ENCODE measurements at places on chromosomes 4 and X.

GRCh38 chrX:68708503-68709290, 61.2 kb downstream of the STARD8 start:
- no peak for ATAC-seq
- no peak overlapping the region for H3K27ac ChIP-seq
- H3K27me3 ChIP-seq: no peaks in the 10 kb centered on the region
- no peak overlapping the region for H3K4me3 ChIP-seq
- no peaks in the 10 kb centered on the region for H3K36me3 ChIP-seq

- no peak for ATAC-seq
- no peaks in the 10 kb centered on the region for H3K36me3 ChIP-seq
- H3K27ac ChIP-seq: no peak overlapping the region
These were observed 44.3 kb downstream of the GPRIN3 start for GRCh38 chr4:89263265-89263664.

DNA sequence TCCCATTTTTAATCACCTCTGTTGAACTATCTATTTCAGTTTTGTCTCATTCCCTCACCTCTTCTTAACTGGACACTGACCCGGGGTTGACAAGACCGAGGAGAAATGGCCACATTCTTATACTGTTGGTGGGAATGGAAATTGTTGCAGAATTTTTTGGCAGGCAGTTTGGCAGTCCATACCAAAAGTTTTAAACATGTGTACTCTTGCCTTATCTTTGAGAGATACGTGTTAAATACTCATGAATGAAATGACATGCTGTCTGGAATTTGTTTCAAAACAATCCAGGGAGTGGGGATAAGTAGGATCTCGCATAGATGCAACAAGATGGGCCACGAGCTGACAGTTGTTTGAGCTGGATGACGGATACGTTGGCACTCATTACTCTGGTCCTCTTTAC, 12.1 kb downstream of the FGFBP1 start:
- H3K27ac ChIP-seq: no peak overlapping the region
- peaks cover 12% of the 10 kb centered on the region for H3K4me1 ChIP-seq
- no peak for ATAC-seq
- H3K4me3 ChIP-seq: no peak overlapping the region

DNA sequence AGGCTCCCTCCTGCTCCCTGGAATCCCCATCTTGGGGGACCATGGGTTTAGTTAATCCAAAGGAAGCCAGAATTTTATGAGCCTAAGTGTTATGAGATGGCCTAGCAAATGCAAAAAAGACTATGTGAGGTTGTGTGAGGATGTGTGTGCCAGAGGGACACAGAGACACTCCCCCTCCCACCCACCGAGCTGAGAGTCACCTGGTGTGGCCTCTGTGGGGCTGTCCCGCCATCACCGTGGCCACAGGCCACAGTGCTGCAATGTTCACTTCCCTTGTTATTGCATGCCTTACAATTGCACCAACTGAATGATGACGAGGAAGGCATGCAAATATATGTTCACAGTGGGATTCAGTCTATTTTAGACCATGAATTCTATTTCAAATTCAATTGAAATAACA, 601 bp upstream of the FGFBP2 start:
- H3K27me3 ChIP-seq: peaks cover 31% of the 10 kb centered on the region
- ATAC-seq: peak; percentile 94
- H3K4me3 ChIP-seq: peak overlapping the region; percentile 29
- H3K27ac ChIP-seq: peak overlapping the region; percentile 33
- peaks cover 11% of the 10 kb centered on the region for H3K4me1 ChIP-seq
- H3K36me3 ChIP-seq: peaks cover 6% of the 10 kb centered on the region

DNA sequence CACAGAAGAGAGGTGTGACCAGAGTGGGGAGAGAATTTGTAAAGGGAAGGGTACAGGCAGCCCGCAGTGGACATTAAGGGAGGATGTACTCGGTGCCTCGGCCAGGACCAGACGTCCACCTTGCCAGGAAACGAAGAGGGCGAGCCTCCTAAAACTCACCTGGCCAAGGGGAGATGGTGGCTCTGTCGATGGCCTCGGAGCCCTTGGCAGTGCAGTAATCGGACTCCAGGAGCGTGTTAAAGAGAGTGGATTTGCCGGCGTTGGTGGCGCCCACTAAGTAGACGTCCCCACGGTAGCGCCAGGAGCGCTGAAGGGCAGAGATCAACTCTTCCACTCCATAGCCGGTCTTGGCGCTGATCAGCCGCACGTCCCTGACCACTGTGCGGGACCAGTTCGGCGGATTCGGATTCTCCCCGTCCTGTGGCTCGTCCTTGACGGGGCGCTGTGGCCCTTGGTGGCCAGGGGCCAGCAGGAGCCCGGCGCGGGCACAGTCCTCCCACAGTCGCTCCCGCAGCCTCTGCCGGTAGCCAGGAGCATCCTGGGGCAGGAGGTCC, 1.0 kb downstream of the NOA1 start:
- no peaks in the 10 kb centered on the region for H3K27me3 ChIP-seq
- H3K4me1 ChIP-seq: peaks cover 56% of the 10 kb centered on the region
- H3K27ac ChIP-seq: peak overlapping the region; percentile 58
- H3K4me3 ChIP-seq: peak overlapping the region; percentile 100
- no peak for ATAC-seq

- no peaks in the 10 kb centered on the region for H3K27me3 ChIP-seq
- no peaks in the 10 kb centered on the region for H3K36me3 ChIP-seq
- H3K4me3 ChIP-seq: no peak overlapping the region
- no peaks in the 10 kb centered on the region for H3K4me1 ChIP-seq
These were observed 371.5 kb upstream of the MAGEC2 start for GRCh38 chrX:142576615-142577014.

DNA sequence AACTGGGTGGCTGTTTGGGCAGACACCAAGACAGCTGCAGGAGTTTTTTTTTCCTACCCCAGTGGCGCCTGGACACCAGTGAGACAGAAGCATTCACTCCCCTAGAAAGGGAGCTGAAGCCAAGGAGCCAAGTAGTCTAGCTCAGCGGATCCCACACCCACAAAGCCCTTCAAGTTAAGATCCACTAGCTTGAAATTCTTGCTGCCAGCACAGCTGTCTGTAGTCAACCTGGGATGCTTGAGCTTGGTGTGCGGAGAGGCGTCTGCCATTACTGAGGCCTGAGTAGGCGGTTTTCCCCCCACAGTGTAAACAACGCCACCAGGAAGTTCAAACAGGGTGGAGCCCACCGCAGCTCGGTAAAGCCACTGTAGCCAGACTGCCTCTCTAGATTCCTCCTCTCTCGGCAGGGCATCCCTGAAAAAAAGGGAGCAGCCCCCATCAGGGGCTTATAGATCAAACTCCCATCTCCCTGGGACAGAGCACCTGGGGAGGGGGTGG, 171.4 kb downstream of the ARHGEF9 start:
- no peak overlapping the region for H3K4me3 ChIP-seq
- H3K27ac ChIP-seq: no peak overlapping the region
- no peaks in the 10 kb centered on the region for H3K4me1 ChIP-seq
- no peaks in the 10 kb centered on the region for H3K36me3 ChIP-seq
- no peaks in the 10 kb centered on the region for H3K27me3 ChIP-seq

- peaks cover 14% of the 10 kb centered on the region for H3K4me1 ChIP-seq
- peak overlapping the region; percentile 44 for H3K27ac ChIP-seq
- no peak overlapping the region for H3K4me3 ChIP-seq
- ATAC-seq: no peak
These were observed 126.4 kb upstream of the JADE1 start for GRCh38 chr4:128682942-128683666.

DNA sequence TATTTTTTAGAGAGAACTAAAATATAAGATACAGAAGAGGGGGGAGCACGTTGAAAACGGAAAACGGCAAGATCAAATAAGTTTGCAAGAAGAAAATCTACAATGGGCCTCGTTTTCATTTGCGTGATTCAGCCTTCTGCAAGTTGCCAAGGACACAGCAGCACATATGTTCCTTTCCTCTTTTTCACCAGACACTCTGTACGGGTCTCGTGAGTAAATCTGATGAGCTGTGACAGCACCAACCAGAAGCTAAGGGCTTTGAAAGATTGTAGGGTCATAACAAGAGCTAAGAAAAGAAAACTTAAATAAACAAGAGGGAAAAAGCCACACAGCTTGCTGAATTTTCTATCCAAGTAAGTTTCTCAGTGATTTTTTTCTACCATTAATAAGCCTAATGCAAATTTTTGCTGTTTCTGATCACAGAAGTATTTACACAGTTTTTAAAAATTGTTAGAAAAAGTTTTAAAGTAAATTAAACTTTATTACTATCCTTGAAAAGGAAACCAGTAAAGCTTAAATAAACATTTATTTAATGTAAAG, 63.4 kb downstream of the SCML2 start:
- peaks cover 10% of the 10 kb centered on the region for H3K36me3 ChIP-seq
- H3K4me3 ChIP-seq: no peak overlapping the region
- no peaks in the 10 kb centered on the region for H3K4me1 ChIP-seq
- no peaks in the 10 kb centered on the region for H3K27me3 ChIP-seq

GRCh38 chrX:72114306-72114705, 17.4 kb downstream of the RTL5 start:
- H3K27me3 ChIP-seq: peaks cover 7% of the 10 kb centered on the region
- ATAC-seq: no peak
- no peak overlapping the region for H3K27ac ChIP-seq
- no peaks in the 10 kb centered on the region for H3K36me3 ChIP-seq
- peaks cover 11% of the 10 kb centered on the region for H3K4me1 ChIP-seq

DNA sequence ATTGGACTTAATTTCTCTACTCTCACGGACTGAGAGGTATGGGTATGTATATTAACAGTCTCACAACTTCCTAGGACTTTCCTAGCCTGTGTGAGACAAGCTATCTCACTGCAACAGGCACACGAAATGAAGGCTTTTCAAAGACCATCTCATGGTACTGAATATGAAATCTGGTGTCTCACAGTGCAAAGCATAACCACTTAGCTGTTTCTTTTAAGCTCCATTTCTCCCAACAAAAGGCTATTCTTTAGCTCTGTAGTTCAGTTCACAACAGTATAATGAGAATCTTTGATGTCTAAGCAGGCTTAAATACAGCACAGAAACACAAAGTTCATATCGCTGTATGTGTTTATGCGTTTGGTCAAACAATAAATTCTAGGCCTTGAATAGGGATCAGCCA, 116.2 kb upstream of the PCDH18 start:
- no peak overlapping the region for H3K27ac ChIP-seq
- H3K27me3 ChIP-seq: no peaks in the 10 kb centered on the region
- no peaks in the 10 kb centered on the region for H3K36me3 ChIP-seq
- no peak for ATAC-seq
- no peaks in the 10 kb centered on the region for H3K4me1 ChIP-seq

DNA sequence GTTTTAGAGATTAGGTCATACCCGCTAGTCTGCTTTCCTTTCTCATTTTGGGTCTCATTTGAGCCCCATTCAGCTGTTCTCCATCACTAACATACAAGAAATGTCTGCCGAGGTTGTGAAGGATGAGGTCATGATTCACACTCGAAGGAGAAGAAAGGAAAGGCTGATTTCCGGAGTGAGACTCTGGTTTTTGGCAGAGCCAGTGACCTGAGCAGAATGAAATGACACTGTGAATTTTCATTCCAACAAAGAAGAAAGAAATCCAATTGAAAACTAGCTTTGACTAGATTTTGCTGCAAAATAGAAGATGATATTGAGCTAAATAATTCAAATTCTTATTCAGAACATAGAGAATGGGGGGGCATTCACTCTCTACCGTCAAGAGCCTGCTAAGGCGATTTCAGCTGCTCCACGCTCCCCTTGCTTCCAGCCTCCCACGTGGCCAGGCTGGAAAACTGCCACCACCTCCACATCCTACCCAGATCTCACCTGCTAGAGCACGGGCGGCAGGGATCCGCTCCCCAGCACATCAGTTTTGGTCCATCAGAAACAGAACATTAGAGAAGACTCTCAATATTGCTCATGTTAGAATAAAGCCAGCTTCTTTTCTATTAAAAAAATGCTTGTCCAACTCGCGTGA, 39.0 kb downstream of the F11 start:
- peaks cover 45% of the 10 kb centered on the region for H3K27me3 ChIP-seq
- no peak overlapping the region for H3K27ac ChIP-seq
- no peaks in the 10 kb centered on the region for H3K4me1 ChIP-seq
- no peaks in the 10 kb centered on the region for H3K36me3 ChIP-seq
- no peak for ATAC-seq

DNA sequence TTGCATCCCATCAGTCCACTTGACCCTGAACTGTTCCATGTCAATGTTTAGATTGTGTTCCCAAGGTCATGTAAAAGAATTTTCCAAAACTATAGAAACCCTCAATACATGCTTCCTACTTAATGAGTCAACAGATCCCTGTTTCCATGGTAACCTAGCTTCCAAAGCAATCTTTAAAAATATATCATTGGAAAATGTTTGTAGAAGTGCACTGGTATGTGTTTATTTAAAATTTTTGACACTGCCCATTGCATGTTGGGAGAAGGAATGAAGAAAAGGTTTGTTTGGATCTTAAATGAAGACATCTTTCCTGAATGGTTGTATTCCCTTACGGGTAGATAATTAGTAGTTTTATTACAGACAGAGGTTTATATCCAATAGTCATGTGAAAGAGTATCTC, 345.3 kb downstream of the GABRG1 start:
- no peaks in the 10 kb centered on the region for H3K27me3 ChIP-seq
- H3K36me3 ChIP-seq: no peaks in the 10 kb centered on the region
- no peak for ATAC-seq
- H3K4me3 ChIP-seq: no peak overlapping the region
- no peak overlapping the region for H3K27ac ChIP-seq

GRCh38 chrX:13716905-13717304, 17.5 kb downstream of the TRAPPC2 start:
- no peak overlapping the region for H3K4me3 ChIP-seq
- H3K27me3 ChIP-seq: no peaks in the 10 kb centered on the region
- ATAC-seq: no peak

DNA sequence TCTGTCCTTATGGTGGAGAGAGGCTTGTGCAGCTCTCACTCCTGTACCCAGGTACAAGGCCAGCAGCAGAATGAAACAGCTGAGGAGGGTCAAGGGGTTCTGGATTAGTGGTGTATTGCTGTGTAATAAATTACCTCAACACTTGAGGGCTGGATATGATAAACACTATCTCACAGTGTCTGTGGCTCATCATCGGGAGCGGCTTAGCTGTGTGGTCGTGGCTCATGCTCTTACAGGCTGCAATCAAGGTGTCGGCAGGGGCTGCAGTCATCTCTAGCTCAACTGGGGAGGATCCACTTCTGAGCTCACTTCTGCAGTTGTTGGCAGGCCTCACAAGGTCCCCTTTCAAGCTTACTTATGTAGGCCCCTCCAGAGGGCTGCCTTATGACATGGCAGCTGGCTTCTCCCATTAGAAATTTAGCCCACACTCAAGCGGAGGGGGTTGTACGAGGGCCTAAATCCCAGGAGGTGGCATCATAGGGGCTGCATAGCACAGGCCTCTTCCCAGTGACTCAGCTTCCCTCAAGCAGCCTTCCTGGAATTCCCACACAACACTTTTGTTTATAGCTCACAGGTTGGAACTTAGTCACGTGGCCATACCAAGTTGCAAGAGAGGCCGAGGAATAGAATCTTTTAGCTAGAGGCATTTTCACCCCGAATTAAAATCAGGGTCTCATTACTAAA, 148.2 kb upstream of the RPS6KA3 start:
- no peak for ATAC-seq
- peaks cover 29% of the 10 kb centered on the region for H3K4me1 ChIP-seq
- no peaks in the 10 kb centered on the region for H3K36me3 ChIP-seq

GRCh38 chr4:104424989-104425388, 69.7 kb downstream of the CXXC4 start:
- no peaks in the 10 kb centered on the region for H3K4me1 ChIP-seq
- H3K36me3 ChIP-seq: no peaks in the 10 kb centered on the region
- no peak overlapping the region for H3K4me3 ChIP-seq
- H3K27me3 ChIP-seq: no peaks in the 10 kb centered on the region

- no peak overlapping the region for H3K27ac ChIP-seq
- no peaks in the 10 kb centered on the region for H3K27me3 ChIP-seq
- H3K4me1 ChIP-seq: peaks cover 12% of the 10 kb centered on the region
- no peaks in the 10 kb centered on the region for H3K36me3 ChIP-seq
These were observed 30.6 kb downstream of the CHRNA9 start for GRCh38 chr4:40365766-40366165.

GRCh38 chr4:40874901-40875300, 125.1 kb downstream of the NSUN7 start:
- no peak overlapping the region for H3K27ac ChIP-seq
- H3K4me3 ChIP-seq: no peak overlapping the region
- H3K36me3 ChIP-seq: no peaks in the 10 kb centered on the region
- no peaks in the 10 kb centered on the region for H3K4me1 ChIP-seq

Data from stimulated activated memory B cell treated with anti-CD40 and anti-IgM and Interleukin-4, amounts not matched to agents 10 μg/mL and 1 μg/mL and 100 μg/mL, for 72 hours (primary cell).